Hematopoietic multipotent progenitor cell treated with erythropoietin and hydrocortisone succinate and interleukin-3 and kit ligand, for 8 days (in vitro differentiated cells): ENCODE measurements at places on chromosomes 13 and 19.

GRCh38 chr13:97215325-97215724 lies 6.8 kb upstream of the MBNL2 start:
- DNase-seq: no peak

DNA sequence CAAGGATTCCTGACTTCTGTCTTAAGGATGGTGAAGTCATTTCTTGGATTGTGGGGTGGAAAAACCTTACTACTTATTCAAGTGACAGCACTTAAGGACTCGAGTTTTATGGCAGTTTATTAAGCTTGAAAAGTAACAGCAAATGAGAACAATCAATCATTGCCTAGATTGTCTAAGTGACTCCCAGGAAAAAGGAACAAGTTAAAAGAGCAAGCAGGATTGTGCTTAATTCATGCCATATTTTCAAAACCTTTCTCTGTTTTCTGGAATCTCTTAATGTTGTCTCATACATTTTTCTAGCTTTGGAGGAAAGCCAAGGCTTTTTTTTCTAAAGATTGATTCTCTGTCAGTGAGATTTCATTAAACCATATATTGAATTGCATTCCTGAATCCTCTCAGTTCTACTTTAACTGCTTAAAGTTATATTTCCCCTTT lies 236.2 kb upstream of the HTR2A start:
- no peak for DNase-seq

GRCh38 chr13:24313439-24313838 lies 4.1 kb downstream of the C1QTNF9 start:
- DNase-seq: peak; percentile 6

- DNase-seq: no peak
These were observed 17.7 kb downstream of the GNA15 start for GRCh38 chr19:3153286-3154230.

GRCh38 chr13:74027161-74027779 lies 106.9 kb downstream of the KLF12 start:
- no peak for DNase-seq

GRCh38 chr13:101751488-101751887 lies 299.0 kb downstream of the ITGBL1 start:
- peak; percentile 21 for DNase-seq

DNA sequence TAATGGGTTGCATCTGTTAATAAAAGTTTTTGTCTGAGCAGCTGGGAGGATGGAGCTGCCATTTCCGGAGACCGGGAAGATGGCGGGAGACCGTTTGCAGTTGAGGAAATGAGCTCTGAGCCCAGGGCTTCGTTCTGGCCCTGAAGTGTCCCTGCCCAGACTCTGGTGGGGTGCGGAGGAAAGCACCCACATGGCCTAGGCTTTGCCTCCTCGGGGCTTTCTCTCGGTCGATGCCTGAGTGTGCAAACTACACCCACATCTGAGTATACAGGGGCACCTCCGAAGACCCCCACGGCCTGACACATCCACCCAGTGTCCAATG lies 15.6 kb upstream of the NANOS3 start:
- DNase-seq: no peak

GRCh38 chr13:20633802-20634201 lies 66.8 kb downstream of the IFT88 start:
- DNase-seq: no peak

- DNase-seq: no peak
These were observed 8.0 kb upstream of the BAX start for GRCh38 chr19:48946463-48947257.

DNA sequence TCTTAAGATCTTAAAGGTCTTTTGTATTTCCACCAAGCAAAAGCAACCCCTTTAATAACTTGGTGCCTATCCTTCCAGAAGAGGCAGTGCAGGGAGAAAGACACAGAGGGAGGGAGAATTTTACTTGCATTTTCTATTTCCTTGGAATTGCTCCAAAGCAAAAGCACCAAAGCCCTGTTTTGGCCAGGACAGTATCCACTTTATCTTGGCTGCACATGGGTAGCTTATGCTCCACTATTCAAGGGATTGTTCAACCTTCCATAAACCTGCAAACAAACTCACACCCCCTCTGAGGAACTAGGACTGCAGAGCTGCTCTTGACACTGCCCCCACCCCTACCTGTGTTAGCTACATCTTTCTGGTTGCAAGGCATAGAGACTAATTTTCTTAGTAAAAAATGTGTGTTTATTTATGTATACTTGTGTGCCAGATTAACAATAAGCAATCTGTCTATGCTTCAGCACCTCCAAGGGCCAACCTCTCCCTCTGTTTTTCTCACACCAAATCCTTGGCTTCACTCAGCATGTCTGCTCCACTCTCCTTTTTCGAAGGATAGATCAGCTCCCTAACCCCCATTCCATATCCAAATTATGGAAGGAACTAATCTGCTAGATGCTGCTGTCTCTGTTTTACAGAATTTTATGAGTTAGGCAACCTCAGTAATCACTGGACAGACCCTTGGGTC lies 68.1 kb upstream of the KLF12 start:
- no peak for DNase-seq

- no peak for DNase-seq
These were observed 27.0 kb upstream of the METTL21C start for GRCh38 chr13:102721800-102722231.

DNA sequence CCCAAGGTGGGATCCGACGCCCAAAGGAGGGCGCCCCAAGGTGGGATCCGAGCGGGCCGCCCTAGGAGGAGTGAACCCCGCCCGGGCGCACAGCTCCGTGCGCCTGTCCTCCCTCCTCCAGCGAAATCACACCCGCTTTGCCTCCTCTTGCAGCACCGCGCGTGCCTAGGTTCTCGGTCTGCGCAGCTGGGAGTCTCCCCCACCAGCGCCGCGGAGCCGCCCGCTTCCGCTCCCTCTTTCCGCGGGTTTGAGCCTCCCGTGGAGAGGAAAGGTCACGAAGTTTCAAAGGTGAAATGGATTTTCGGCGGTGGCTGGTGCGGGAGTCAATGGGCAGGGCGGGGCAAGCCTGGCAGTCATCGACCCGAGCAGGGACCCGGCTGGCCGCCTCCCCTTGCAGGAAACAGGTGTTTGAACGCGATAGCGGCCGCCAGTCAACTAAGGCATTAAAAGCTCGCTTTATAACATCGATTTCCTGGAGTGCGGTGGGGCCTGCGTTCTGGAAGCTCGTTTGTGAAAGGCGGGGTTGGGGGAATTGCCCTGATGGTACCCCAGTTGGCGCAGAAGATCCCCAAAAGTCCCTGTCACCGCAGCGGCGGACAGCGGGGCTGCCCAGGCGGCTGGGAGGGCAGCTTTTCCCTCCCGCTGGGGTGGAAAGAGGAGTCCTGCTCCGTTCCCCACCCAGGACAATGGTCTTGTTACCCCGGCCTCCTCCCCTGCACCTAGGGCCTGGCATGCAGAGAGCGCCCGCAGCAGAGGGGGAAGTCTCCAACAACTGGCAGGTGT lies 9.0 kb upstream of the SOX1 start:
- peak; percentile 66 for DNase-seq

DNA sequence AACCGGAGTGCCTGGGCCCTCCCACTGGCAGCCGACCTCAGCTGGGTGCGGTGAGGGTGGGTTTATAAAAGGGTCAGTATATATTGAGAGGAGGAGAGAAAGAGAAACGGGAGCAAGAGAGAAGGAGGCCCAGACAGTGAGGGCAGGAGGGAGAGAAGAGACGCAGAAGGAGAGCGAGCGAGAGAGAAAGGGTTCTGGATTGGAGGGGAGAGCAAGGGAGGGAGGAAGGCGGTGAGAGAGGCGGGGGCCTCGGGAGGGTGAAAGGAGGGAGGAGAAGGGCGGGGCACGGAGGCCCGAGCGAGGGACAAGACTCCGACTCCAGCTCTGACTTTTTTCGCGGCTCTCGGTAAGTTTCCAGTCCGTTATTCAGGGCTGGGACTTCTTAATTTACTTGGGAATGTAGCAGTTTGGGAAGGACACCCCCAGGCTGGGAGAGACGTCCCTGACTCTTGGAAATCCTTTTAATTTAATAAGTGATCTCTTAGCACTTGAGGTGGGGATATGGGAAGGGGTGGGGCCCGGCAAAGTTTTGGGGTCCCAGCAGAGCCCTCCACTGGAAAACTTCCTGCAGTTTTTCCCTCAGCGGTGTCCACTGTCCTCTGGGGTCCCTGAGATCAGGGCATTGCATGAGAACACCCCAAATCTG lies at the start of gene EMP3:
Gene EMP3, plus strand, starts transcription at position 288 of the 646 bp plus-strand sequence. CDS start 1,293 bp downstream, outside the sequence.
- DNase-seq: peak; percentile 90

- DNase-seq: peak; percentile 43
These were observed 8.2 kb downstream of the CAPN12 start for GRCh38 chr19:38736036-38736412.

DNA sequence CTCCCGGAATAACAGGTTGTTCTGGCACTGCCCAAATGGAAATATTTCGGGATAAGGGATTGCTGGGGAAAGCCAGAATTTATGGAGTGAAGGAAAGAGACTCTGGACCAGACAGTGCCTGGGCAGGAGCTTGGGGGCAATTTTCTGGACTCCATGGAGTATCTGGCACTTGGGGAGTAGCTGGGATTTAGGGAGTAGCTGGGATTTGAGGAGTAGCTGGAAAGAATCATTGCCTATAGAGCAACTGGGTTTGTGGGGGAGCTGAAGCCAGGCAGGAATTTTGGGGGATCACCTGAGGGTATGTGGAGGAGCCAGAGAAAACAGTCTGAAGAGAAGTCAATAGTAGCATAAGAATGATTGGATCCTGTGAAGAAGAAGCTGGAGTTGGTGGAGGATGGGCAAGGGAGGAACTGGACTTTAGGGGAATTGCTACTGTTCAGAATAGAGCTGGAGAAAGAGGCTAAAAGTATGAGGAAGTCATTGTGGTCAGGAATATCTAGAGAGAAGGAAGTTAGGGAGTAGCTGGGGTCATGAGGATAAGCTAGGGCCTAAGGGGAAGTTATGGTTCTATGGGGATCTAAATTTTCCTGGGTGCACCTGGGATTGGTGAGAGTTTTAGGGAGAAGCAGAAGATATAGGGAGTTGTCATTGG lies 14.8 kb downstream of the FSD1 start:
- DNase-seq: no peak

DNA sequence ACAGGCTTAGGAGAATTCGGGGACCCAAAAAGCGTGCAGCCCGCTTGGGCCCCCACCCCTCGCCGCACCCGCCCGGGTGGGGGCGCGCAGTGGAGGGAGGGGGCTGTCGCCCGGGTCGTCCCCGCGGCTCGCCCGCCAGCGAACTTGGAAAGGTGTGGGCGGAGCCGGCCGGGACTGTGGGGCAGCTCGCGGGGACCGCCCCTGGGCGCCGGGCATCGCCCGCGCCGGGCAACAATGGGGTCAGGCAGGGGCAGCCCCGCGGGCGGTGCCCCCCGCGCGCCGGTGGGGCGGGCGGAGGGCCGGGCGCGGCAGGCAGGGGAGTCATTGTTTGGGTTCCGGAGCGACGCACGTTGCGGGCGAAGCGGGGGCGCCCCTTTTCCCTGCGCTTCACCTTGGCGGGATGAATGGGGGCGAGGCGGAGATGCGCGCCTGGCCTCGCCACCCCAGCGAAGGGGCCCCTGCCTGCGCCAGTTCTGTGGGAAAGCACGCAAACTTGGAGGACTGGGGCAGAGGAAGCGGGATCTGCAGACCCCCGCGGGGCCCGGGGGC lies 647 bp upstream of the KLF12 start:
- no peak for DNase-seq

GRCh38 chr19:16371540-16371986 lies 46.9 kb downstream of the KLF2 start:
- peak; percentile 83 for DNase-seq

DNA sequence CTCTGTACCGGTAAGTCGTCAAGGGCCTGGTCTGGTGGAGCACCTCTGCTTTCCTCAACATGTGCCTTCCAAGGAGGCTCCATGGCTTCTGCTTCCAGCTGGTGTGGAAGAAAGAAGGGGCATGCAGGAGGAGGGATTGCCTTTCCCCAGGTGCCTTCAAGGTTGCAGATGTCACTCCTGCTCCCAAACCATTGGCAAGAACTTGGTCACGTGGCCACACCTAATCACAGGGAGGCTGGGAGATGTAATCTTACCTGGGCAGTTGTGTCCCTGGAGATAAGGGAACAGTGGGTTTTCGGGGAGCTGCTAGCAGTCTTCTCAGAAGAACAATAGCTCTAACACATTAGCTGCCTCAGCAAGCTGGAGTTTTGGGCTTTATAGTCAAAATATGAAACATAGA lies 9.7 kb upstream of the GPR18 start:
- DNase-seq: peak; percentile 90

GRCh38 chr13:39012608-39013007 lies 22.0 kb upstream of the STOML3 start:
- no peak for DNase-seq

GRCh38 chr13:37360556-37360955 lies 238.0 kb downstream of the POSTN start:
- DNase-seq: no peak

DNA sequence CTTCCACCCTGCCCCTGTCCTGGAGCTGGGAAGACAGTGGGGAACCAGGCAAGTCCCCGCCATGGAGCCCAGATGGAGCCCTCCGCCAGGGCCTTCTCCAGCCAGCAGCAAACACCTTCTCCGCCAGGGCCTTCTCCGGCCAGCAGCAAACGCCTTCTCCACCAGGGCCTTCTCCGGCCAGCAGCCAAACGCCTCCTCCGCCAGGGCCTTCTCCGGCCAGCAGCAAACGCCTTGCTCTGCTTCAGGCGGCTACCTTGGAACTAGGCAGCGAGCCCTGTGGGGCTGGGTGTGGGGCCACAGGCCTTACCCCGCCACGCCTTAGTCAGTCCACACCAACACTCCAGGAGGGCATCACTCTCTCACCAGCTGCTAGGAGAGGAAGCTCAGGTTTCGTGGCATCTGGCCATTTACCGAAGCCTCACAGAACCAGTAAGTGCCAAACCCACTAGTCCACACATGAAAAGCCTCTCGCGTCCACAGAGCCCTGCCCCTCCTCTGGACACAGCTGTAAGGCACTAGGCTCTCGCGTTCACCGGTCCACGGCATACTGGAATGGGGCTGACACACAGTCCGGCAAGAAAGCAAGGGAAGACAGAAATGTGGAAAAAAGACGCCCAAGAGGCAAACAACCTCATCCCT lies 41.0 kb downstream of the MLLT1 start:
- no peak for DNase-seq

DNA sequence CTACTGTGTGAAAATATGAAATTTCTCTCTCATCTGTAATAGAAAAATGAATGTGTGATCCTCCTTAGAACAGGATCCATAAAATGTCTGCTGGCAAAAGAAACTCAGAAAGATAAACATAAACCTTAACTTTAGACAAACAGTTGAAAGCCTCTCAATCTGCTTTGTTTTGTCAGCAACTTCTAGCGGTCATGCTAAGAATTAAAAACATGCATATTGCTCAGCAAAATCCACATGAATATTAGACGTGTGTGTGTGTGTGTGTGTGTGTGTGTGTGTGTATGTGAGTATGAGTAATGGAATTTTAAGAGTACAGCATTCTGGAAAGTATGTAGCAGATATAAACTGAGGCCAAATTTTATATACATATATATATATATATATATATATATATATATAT lies 1779.2 kb upstream of the MIR17HG start:
- DNase-seq: no peak

- DNase-seq: no peak
These were observed 95.7 kb downstream of the ARHGEF7 start for GRCh38 chr13:111210544-111211469.

DNA sequence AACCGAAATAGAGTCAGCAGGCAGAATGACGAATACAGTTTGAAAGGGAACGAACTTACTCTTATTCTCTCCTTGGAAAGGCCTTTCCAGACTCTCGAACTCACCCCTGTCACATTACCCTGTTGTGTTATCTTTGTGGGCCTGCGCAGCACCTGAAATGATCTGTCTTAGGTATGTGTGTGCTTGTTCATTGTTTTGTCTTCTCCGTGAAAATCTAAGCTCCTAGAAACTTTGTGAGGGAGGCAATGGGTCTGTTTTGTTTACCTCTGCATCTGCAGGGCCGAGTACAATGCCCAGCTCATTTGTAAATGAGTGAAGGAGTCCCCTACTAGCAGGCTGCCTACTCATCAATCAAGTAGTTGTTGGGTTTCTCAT lies 19.6 kb downstream of the HMGB1 start:
- no peak for DNase-seq

GRCh38 chr13:98143157-98143553 lies 261 bp downstream of the FARP1 start:
- no peak for DNase-seq
